ENCODE measurements at places on chromosomes 11 and 22. TPM values are rescaled to one million over a fixed set of nuclear protein-coding genes. Genes with fewer than 3 reads are reported as not detected.

DNA sequence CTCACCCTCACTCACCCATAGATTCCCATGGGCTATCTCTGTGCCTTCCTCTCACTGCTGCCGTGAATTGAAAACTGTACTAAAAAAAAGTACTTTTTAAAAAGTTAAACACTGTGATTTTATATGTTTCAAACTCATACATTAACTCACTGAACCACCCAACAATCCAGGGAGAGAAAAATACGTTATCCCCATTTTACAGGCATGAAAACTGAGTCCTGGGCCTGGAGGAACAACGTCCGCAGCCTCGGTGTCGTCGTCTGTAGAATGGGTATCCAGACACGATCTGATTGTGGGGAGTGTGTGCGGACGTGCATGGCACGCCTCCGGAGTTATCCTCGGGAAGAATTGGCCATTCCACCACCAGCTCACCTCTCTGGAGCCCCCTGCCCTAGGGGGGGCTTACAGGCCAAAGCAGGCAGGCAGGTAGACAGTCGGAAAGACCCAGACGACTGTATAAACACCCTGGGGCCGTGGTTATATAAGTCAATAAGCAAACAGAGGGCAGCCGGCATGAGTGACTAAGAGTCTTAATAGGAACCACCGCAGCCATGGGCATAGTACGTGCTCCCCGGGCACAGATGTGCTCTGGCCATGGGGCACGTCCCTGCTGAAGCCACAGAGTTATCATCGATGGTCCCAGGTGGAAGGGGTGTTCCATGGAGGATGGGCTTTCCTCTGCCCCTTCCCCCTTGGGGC is 7.1 kb upstream of the PDGFB start:
- no peak for DNase-seq

DNA sequence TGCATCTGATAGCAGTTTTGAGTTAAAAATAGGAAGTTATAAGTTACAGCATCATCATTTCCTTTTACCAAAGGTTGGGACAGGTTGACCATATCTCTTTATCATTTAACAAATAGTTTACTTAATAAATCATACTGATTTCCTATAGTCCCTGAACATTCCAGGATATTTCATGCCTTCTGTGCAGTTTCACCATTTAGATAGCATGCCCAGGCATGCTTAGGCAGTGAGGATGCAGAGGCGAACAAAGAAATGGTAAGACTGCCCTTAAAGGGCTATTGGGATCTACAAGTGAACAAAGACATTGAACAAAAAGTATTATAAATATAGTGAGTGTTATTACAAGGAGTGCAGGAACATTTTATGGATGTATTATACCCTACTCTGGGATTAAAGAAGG is 96.4 kb downstream of the PRMT3 start:
- no peak for DNase-seq

DNA sequence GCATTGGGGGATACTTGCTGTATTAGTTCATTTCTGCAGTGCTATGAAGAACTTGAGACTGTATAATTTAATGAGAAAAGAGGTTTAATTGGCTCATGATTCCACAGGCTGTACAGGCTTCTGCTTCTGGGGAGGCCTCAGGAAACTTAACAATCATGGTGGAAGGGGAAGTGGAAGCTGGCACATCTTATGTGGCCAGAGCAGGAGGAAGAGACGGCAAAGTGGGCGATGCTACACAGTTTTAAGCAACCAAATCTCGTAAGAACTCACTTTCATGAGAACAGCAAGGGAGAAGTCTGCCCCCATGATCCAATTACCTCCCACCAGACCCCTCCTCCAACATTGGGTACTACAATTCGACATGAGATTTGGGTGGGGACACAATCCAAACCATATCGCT is 55.1 kb downstream of the TMPRSS5 start:
- DNase-seq = no peak

GRCh38 chr11:65663639-65664200 is 1.0 kb upstream of the RELA start:
- DNase-seq = no peak

GRCh38 chr11:72535194-72535547 is 100.8 kb upstream of the CLPB start:
- DNase-seq = no peak

DNA sequence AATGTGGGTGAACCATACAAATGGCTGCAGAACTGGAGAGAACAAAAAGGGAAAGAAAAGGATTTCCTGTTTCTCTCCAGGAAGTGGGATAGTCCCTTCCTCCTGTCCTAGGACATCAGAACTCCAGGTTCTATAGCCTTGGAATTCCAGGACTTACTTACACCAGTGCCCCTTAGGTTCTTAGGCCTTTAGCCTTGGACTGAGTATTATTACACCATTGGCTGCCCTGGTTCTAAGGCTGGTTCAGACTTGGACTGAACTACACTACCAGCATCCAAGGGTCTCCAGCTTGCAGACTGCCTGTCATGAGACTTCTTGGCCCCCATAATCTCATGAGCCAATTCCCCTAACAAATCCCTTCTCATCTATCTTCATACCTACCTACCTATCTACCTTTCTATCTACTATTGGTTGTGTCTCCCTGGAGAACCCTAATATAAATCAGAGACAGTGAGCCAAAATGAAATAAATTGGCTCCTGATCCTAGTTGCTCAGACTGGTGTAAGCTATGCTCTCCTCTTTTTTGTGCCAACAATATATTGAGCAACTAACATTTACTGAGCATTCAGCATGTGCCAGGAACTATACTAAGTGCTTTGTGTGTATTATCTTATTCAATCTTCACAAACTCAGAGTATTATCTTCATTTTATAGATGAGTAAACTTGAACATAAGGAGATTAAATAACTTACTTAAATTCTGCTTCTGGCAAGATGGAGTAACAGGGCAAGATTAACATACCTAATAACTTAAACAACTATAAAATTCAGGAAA is 303.7 kb downstream of the TTC28 start:
- DNase-seq = no peak

GRCh38 chr11:128550261-128550821 is 37.0 kb downstream of the ETS1 start:
- no peak for DNase-seq

GRCh38 chr22:42371099-42371498 is 61.1 kb downstream of the NFAM1 start:
- no peak for DNase-seq

DNA sequence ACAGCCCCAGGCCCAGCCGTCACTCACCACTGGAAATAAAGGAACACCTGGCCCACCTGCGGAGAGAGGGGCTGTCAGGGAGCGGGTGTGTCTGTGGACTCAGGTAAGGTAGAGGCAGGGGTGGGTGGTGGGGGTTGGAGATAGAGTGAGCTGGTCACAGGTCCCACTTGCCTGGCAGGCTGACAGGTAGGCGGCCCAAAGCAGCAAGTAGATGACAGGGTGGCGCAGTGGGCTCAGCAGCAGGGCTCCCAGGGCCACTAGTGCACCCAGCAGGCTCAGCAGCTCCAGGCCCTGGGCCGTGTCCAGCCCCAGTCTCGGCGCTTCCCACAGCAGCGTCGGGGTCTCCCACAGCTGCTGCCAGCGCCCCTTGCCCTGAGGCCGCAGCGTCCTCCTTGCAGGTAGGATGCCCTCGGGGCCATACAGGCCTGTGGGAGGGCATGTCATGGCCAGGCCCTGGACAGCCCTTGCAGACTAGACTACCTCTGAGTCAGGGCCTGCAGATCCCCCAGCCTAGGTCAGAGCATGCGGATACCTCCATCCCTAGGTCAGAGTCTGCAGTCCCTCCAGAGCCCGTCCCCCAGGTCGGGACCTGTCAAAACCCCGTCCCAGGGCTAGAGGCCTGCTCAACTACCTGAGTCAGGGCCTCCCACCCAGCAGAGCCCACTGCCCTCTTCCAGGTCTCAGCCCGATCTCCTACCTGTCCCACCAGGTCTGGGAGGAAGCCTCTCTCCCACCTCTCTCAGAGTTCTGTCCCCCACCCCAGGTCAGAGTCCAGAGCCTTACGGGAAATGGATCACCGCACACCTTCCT is 686 bp downstream of the LMF2 start:
- no peak for DNase-seq

- DNase-seq = no peak
Measured at GRCh38 chr22:25780673-25781072, 38.7 kb downstream of the MYO18B start.

DNA sequence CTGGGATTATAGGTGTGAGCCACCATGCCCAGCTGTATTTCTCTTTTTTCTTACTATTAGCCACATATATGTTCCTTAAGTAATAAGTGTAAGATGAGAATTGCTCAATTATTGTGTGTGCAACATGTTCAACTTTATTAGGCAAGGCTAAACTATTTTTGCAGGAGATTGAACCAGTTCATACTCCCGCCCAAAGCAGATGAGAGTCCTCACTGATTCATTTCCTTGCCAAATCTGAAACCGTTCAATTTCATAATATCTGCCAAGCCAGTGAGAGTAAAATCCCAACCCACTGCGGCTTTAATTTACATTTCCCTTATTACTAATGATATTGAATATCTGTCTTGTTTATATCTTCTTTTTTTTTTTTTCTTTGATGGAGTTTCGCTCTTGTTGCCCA is 48.4 kb downstream of the KCNJ4 start:
- no peak for DNase-seq

The OR10A6 gene
- total RNA-seq = not detected

The SLC5A12 gene
- not detected for total RNA-seq

The PRR5L gene
- total RNA-seq = 2.3 TPM

The DLG2 gene
- total RNA-seq = 5.4 TPM
